ENCODE measurements at places on chromosomes 3 and 15. TPM values are rescaled to one million over a fixed set of nuclear protein-coding genes. Genes with fewer than 3 reads are reported as not detected.

DNA sequence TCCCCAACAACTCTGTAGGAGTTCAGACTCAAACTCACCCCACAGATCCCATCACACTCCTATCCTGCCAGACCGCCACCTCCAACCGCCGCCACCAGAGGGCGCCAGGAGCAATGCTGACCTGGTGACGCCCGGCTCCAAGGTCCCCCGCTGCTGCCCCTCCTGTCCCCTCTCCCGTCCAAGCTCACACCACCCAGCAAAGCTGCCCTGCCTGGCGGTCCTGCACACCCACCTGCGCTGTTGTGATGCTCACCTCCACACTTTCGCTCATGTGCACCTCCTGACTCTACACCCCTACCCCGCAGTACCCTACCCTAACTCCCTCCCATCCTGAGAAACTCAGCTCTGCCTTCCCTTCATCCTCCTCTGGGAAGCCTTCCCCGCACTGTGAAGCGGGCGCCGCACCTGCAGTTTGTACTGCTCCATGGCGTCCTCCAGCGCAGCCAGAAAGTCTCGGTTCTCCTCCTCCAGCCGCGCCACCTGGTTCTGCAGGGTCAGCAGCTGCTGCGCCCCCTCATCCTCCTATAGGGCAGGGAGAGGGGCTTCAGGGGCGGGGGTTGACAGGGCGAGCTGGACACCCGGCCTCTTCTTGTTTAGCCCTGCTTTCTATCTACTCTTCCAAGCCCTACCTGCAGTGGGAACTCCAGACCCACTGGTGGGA is 7.9 kb downstream of the KIF7 start:
- DNase-seq = peak; percentile 76

DNA sequence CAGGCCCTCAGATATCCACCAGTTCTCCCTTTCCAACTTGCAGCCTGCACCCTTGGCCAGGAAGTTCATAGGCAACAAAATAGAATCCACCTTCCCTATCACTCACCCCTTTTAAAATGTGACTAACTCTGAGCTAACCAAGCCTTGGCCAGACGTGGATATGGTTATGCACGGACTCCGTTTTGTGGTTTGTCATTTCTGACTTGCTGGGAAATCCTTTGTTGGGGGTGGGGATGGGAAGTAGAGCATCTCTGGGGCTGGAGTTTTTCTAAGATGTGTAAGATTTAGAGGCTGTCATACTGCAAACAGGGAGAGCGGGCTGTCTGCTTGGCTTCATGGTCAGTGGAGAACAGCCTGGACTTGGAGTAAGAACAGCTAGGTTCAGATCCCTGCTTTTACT is 62.6 kb downstream of the SMAD3 start:
- peak; percentile 73 for DNase-seq

GRCh38 chr3:116809208-116809607 is 99.6 kb downstream of the TUSC7 start:
- DNase-seq = no peak

DNA sequence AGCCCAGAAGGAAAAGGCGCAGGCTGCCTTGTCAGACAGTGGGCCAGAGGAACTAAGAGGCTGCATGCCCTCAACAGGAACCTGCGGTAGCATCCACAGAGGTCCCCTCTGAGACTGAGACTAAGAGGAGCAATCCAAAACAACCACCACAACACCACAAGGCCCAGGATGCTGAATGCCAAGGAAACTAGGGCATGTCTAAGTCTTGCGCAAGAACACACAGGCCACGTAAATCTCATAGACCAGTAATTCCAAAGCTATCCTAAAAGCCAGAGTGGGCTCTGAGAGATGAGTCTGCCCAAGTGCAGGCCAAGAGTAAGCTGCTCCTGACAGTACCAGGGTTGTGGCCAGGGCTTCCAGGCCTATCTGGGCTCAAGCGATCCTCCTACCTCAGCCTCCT is 12.9 kb downstream of the MON1A start:
- no peak for DNase-seq

DNA sequence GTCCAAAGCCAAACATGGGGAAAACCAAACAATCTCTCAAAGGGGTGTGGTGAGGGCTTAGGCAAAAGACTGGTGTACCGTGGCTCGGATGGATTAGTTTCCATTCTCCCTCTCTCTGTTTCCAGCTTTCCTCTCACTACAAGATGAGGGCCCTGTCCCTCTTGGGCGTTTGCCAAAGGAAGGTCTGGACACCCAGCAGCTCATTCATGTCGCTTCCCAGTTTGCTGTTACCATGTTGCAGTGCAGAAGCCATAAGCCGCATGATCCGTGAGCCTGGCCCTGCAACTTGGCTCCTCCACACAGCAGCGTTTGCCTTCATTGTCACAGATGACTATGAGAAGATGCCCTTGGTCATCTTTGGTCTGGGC is 92.2 kb downstream of the APBA2 start:
- no peak for DNase-seq

- no peak for DNase-seq
Observed at GRCh38 chr3:23668430-23668904, 137.3 kb upstream of the UBE2E1 start.

- DNase-seq = no peak
Observed at GRCh38 chr3:108241146-108241545, 18.9 kb upstream of the IFT57 start.

GRCh38 chr3:102673271-102674115 is 238.7 kb downstream of the ZPLD1 start:
- peak; percentile 72 for DNase-seq

Gene APOD
- total RNA-seq = 0.59 TPM

Data from activated CD4-positive, alpha-beta memory T cell treated with anti-CD3 and anti-CD28 coated beads for 36 hours (primary cell).